ENCODE measurements at places on chromosomes 2 and 18. TPM values are rescaled to one million over a fixed set of nuclear protein-coding genes. Genes with fewer than 3 reads are reported as not detected.
A peak's percentile ranks its signal among the peaks of the same experiment; 100 is the strongest.

- no peak for DNase-seq
Observed at GRCh38 chr2:24973812-24974211, 2.1 kb upstream of the DNAJC27 start.

GRCh38 chr2:175619179-175620045 is 382.7 kb downstream of the LNPK start:
- no peak for DNase-seq

GRCh38 chr2:99471654-99472599 is 17.9 kb downstream of the REV1 start:
- no peak for DNase-seq

- DNase-seq = no peak
Observed at GRCh38 chr18:70284976-70285620, 3.7 kb upstream of the SOCS6 start.

DNA sequence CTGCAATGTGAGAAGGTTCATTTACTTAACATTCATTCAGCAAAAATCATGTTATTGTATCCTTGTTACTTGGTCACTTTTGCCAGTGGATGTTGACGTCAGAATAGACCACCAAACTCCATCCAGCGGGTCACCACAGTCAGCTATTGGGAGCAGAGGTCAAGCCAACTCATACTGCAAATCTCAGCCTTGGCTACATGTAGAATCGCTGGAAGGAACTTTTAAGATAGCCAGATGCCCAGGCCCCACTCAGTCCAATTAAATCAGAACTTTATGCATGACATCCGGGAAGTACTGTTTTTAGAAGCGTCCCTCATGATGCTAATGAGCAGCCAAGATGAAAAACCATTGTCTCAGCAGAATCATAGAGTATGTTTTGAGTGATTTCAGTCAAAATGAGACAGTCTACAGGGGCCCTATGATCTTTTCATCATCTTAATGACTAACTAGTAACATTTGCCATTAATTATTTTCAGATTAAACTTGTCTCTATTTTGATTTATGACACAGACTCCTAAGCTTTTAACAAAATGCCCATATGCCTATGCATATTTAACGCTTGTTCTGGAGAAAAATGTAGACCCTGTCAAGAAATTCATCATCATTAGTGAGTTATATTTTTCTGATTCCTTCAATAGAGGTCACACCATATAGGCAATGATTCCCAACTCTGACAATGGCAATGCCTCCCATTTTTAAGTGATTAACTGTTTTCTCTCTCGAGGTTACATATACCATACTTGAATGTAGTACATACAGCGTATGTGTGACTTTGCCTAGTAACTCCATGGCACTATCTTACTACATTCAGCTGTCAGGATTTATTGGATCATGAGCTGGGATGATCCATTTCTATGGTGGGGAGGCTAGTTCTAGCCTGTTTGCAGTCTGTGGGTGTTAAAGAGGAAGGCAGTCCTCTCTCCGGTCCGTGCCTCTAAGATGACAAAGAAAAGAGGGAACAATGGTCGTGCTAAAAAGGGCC is 63.7 kb upstream of the CCBE1 start:
- no peak for DNase-seq

GRCh38 chr2:192551760-192552159 is 357.0 kb upstream of the TMEFF2 start:
- no peak for DNase-seq

GRCh38 chr2:181841079-181841478 is 50.5 kb upstream of the ITPRID2 start:
- DNase-seq = no peak

GRCh38 chr2:164662066-164662465 is 40.8 kb upstream of the GRB14 start:
- DNase-seq = no peak

DNA sequence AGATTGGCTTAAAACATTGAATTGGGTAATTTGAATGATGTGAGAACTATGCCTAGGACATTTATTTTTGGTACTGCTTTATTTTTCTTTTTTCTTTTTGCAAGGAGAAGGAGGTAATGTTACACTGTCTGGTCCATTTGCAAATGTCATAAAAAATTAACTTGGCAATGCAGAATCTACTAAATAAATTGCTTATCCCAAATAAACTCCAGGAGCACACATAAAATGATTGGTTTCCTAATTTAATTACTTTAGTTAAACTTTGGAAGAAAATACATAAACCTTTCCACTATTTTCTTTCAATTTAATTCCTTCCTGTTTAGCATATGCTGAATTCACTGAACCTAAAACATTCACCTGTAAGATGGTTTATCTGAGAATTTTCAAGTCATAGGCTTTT is 238.4 kb upstream of the ETAA1 start:
- no peak for DNase-seq

DNA sequence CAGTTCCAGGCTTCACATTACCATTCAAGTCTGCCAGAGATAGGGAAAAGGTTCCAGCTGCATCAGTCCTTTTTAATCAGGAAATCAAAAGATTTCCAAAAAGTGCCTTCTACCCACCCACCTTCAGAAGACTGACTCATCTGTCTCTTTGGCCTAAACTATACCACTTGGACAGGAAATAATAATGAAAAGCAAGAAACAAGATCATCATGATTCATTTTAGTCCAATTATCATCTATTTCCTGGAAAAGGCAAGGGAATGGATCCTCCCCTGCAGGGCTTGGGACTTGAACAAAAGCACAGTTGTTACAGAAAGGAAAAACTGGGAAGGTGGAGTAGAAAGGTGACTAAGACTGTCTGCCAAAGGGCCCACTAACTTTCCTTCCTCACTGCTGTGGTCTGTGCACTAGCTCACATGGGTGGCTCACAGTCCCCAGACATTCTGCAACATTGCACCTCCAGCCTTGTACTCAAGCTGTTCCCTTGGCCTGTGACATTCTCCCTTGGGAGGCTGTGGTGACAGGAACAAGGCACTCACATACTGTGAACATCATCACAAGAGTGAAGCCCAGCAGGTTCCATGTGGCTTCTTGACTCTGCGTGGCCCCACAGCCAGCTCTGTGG is 75.3 kb downstream of the VSNL1 start:
- DNase-seq = no peak

DNA sequence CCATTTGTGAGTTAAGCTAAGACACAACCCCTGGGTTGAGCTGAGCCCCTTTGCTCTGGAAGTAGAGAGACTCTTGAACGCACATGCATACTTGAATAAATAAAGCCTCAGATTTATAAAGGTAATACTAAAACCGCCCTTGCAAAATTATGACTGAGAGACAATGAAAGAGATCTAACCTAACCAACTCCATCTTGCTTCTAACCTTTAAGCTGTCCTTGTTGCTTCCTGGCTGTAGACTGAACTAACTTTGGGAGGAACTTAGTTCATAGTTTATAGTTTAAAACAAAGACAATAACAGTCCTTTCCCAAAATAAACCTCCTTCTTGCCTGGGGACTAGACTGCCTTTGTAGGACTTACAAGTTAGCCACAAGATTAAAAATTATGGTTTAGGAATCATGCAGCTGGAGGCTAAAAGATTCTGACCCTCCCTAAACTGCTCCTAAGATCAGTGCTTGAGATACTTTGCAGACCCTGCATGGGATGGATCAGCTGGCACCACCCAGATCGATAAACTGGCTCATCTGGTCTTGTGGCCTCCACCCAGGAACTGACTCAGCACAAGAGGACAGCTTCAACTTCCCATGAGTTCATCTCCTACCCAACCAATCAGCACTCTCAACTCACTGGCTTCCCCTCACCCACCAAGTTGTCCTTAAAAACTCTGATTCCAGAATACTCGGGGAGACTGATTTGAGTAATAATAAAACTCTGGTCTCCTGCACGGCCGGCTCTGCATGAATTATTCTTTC is 240.2 kb upstream of the SLC14A2 start:
- no peak for DNase-seq

DNA sequence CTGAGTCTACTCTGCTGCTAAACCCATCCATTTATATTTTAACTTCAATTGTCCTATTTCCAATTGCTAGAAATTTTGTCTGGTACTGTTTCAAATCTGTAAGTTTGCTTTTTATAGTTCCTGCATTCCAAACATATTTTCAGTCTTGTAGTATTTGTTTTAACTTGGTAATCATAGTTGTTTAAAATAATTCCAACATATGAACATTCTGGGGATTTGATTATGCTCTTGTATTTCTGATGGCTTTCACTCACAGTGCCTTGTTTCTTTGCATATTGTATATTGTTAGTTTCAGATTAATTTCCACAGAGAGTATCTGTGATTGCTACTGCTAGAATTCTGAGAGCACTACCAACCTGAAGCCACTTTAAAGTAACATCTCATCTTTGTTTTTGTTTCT is 202.4 kb downstream of the ETAA1 start:
- DNase-seq = no peak

GRCh38 chr18:76491776-76492668 is 3.0 kb downstream of the ZNF516 start:
- no peak for DNase-seq

DNA sequence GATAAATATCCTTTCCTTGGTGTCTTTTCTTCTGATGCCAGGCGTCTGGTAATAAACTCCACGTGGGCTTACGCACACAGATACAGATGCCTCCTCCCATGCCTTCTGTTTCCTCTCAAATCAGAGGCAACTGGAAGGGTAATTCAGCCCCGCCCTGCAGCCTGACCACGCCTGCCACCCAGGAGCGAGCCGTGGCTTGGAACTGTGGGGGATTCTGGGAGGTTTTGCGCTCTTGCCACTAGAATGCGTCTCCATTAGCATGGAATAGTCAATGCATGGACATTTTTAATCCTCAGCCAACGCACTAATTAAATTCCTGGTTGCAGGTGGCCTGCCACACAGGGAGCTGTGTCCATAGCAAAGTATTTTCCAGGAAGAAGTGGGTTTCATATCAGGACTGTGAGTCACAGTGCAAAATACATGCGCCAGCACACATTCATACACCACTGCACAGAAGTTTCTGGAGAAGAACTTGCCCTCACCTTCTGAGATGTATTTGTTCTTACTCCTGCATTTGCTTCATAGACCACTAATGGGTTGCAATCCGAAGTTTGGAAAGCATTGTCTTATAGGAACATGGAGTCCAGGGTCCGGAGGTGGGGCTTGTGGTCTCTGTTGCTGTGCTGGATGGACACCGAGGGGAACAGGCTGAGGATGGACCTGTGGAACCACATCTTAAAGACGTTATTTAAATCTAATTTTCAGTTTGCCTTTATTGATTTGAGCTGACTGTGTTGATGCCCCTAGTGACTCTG is 151.4 kb downstream of the LDLRAD4 start:
- DNase-seq = no peak

GRCh38 chr18:23662309-23663263 is at the start of gene ANKRD29:
Gene ANKRD29, minus strand, starts transcription at chr18:23662911. Its CDS starts 181 bp downstream, at chr18:23662730.
- DNase-seq = peak; percentile 81

DNA sequence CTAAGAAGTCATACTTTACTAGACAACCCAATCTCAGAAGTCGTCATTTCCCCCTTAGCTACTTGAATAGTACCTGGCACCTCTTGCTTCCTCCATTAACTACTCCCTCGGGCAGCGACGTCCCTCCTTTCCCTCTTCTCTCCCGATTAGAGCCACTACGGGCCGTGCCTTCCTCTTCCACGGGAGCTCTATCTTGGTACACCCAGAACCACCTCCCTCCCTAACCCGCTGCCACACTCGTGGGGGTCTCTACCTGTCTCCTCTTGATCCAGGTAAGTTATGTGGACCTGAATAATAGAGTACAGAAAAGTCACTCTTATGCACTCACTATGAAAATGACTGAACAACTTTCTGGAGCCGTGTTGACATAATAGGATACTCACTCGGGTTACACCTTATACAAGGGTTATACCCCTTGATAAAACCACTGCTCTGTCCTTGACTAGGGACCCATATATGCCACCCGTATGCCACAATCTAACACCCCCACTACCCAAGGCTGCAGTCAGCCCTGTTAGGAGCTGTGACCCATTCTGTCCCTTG is 595 bp upstream of the HDHD2 start:
- DNase-seq = no peak

GRCh38 chr18:38940475-38940862 is 1374.9 kb upstream of the CELF4 start:
- no peak for DNase-seq

DNA sequence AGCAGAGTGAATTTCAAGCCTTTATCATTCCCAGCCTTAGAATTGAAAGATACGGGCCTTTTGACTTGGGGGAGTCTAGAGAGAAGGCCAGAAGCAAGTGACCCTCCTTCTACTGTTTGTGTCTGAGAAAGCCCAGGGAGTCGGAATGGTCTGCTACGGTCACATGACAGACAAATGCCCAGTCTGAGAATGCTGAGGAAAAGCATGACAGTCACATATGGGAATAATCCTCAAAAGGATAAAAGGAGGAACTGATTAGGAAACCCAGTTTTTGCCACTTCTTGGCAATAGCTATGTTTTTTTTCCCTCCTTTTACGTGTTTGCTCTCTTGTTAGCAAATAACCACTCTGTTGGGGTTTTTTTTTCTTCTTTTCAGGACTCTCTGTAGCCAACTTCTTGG is 38.1 kb upstream of the HNRNPA3 start:
- no peak for DNase-seq

- DNase-seq = no peak
Observed at GRCh38 chr18:36406805-36407204, 109.3 kb downstream of the FHOD3 start.

DNA sequence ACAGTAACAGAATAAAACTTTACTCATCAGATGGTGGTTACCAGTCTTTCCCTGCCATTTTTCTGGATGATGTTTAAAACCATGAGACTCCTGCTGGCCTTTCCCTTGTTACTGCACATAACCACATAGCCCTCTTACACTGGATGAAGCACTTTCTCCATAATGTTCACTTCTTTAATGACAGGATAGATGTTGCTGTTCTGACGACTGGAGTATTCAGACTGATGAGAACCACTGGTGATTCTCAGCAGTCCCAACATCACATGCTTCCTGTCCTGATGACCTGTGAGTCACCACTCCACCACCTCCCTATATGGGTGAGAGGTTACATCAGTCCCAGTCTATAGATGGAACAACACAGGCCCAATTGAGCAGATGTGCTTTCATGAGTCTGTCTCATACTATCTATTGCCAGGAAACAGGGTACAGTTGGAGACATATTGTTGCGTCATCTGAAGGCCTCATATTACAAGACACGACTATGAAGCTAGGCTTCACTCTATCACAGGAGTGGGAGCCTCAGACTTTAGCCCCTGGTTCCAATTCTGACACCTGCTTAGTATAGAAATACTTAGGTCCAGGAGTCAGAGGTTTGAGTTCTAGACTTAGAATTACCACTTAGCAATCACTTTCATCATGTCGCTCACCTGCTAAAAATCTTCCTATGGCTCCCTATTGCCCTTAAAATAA is 145.7 kb upstream of the KLF7 start:
- peak; percentile 57 for DNase-seq

Gene COL3A1
- not detected for total RNA-seq

Gene PAX3
- not detected for total RNA-seq

Gene RAB6C
- total RNA-seq = not detected

Gene ALK
- total RNA-seq = not detected

Gene HOXD10
- total RNA-seq = not detected

Gene EMILIN1
- total RNA-seq = 0.78 TPM

Gene PMS1
- total RNA-seq = 26.4 TPM

Gene POTEI
- not detected for total RNA-seq

Gene GKN1
- total RNA-seq = not detected

Gene NAB1
- total RNA-seq = 21.7 TPM
